ENCODE measurements at places on chromosomes 7 and 10.

GRCh38 chr7:136339464-136339863 lies 362.3 kb upstream of the MTPN start:
- DNase-seq = no peak

GRCh38 chr10:130300608-130301020 lies 164.4 kb downstream of the GLRX3 start:
- DNase-seq = no peak

DNA sequence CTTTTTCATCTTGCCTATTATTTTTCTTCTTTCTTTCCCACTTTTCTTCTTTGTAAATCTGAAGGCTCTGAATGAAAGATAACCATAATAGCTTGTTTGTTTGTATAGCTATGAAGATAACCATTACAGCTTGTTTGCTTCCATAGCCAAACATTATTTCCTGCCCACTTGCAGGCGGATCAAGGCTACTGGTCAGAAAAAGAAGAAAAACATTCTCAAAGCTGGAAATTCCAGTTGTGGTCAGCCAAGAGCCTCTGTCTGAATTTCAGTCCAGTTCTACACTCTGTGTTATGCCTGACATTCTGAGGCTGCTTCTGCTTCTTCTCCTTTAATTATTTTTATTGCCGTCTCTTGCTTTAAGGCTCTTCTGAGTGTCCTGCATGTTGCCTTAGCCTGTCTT lies 48.9 kb downstream of the TMEM178B start:
- DNase-seq = no peak

DNA sequence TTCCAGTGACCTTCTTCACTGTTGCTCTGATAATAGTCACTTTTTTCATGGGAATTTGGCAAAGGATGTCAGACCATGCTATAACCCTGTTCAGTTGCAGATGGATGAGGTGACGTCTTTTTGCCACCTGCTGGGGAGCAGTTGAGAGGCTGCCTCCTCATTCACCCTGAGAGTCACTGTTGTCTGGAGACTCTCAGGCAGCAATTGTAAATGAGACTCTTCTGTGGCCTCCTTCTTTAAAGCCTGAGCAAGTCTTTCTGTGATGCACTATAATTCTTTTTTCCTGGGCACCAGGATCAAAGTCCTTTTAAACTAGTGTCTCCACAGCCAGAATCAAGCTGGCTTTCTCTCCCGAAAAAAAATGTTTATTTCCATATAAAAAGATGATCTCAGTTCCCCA lies 345.1 kb downstream of the ARL4A start:
- no peak for DNase-seq

GRCh38 chr7:151089893-151090730 lies 3.8 kb downstream of the AGAP3 start:
- no peak for DNase-seq

DNA sequence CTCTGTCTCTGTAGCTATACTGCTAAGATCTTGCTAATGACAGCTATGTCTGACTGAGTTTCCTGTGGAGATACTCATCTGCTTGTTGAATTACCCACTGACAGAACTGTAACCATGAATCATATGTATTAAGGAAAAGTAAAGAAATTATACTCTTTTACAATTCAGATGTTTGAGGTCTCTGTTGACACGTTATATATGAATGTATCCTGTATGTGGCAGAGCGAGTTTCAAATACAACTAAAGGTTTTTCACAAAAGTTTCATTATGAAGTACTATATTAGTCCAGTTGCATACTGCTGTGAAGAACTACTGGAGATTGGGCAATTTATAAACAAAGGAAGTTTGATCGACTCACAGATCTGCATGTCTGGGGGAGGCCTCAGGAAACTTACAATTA lies 232.5 kb downstream of the CDK14 start:
- no peak for DNase-seq

GRCh38 chr10:76970711-76971519 lies 666.7 kb downstream of the KCNMA1 start:
- no peak for DNase-seq

GRCh38 chr10:4016214-4016740 lies 231.3 kb upstream of the KLF6 start:
- DNase-seq = no peak

DNA sequence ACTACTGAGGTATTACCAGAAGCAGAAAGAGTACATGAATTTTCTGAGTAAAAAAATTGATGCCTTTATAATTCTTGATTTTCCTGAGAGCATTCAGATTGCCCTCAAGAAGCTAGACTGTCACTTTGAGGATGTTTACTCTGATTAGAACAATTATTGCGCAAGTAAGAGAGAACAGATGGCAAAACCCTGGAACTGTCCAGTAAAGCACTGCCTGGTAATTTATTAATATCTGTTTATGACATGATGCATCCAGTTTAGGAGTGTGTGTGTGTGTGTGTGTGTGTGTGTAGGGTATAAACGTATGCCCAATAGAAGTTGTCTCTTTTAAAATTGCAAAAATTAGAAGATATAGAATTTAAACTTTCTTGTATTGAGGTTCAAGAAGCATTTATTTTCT lies 379.7 kb downstream of the PHTF2 start:
- DNase-seq = no peak

GRCh38 chr10:125344573-125345171 lies 184.3 kb upstream of the CTBP2 start:
- DNase-seq = no peak

DNA sequence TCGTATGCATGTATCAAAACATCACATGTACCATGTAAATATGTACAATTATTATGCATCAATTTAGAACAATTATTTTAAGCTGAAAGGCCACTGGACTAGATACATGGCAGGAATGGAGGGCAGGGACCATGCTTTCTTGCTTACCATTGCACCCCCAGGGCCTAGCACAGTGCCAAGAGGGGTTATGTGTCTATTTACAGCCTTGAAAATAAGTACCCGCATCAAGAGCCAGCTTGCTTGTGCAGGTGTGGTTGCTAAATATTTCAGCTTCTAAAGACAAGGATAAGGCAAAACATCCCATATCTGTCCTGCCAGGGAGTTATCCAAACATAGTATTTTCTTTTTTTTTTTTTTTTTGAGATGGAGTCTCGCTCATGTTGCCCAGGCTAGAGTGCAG lies 14.7 kb upstream of the OAT start:
- DNase-seq = no peak

- DNase-seq = no peak
Measured at GRCh38 chr7:33191340-33191739, 62.0 kb downstream of the BBS9 start.

DNA sequence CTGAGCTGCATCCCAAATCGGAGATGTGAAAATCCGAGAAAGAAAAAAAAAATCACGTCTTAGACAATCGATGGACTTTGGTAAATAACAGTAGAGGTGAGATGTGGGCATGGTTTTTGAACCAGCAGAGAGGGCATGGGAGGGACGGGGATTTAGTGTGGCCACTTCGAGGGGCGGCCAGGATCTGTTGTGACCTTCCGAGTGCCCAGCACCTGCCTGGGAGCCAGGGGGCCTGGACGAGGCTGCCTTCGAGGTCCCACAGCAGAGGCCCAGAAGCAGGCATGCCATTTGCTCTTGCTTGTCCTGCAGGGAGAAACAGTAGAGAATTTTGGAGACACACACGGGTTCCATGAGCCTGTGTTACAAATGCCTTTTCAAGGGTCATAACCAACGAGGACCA lies 469.7 kb upstream of the FOXK1 start:
- no peak for DNase-seq

DNA sequence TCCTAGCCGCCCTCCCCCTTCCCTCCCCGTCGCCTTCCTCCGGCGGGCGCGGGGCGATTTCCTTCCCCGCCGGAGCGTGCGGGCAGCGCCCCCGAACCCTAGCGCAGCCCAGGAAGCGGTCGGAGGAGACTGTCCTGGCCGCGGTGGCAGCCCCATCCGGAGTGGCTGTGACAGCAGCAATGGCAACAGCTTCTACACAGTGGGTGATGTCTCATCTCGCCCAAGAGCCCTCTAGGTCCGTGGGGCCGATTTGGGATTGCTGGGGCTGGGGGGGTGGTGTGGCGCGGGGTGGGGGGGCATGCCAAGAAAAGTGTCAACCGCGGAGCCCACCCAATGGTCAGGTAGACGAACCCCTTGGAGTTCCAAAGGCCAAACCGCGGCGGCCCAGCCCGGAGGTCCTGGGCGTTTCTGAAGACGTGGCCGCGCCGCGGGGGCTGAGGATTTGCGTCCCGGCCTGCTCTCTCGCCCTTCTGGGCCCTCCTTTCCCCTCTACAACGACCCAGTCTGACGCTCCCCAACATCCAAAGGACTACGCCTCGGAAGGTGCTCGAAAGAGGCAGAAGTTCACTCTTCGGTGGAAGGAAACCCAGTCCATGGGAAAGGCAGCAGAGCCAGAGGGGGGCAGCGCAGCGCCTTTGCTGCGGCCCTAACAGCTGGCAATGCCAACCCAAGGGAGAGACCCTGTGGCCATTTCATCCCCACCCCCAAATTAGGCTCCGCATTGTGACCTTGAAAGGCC lies 603 bp upstream of the TWIST1 start:
- no peak for DNase-seq

GRCh38 chr7:93150200-93150835 lies 2.1 kb upstream of the SAMD9L start:
- no peak for DNase-seq

DNA sequence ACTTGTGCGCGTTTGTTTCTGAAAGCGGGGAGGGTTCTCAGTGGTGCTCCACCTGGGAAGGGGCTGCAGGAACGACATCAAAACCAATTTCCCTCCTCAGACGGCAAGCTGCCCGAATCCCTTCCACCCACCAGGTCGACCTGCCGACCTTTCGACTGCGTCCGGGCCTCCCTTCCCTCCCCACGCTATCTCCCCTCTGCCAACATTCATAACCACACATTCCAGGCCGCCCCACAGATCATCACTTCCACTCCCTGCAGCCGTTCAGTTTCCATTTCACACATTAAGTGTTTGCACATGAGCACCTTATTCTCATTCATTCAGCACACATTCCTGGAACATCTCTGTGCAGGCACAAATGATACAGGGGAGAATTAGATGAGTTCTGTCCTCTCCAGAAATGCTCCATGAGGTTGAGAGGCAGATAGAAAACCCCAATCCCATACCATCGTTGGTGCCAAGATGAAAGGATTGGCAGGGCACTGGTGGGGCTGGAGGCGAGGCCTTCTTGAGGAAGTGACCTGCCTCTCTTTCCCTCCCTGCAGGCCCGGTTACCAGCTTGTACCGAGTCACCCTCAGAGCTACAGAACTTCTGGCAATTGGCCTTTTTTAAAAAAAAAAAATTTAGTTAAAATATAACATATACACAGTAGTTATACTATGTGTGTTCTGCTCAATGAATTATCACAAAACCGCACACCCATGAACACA lies 70.0 kb downstream of the MINDY4 start:
- DNase-seq = no peak

- DNase-seq = no peak
Measured at GRCh38 chr7:32516551-32517100, 21.3 kb downstream of the AVL9 start.

DNA sequence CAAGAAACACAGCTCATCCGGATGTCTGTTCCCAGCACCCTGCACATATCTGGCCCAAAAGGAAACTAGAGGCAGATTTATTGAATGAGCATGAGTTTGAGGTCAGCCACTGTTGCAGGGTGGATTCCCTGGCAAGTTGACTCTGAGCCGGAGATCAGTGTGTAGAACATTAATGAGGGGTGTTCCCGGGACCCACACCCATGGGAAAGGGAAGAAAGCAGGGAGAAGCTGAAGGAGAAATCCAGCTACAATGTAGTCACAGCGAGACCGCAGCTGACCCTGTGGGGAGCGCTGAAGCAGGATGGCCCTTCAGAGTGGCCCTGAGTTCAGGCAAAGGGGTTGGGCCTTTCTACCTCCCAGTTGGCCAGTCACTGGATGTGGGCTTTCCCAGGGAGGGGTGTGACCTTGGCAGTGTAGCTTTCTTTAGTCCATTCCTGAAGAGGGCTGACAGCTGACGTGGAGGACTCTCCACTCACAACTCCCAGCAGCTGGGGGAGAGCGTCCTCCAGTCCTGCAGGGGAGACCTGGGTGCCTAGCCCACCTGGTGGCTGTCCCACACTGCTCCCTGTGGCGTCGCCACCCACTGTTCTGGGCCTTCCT lies 324.2 kb upstream of the ZMIZ1 start:
- no peak for DNase-seq

DNA sequence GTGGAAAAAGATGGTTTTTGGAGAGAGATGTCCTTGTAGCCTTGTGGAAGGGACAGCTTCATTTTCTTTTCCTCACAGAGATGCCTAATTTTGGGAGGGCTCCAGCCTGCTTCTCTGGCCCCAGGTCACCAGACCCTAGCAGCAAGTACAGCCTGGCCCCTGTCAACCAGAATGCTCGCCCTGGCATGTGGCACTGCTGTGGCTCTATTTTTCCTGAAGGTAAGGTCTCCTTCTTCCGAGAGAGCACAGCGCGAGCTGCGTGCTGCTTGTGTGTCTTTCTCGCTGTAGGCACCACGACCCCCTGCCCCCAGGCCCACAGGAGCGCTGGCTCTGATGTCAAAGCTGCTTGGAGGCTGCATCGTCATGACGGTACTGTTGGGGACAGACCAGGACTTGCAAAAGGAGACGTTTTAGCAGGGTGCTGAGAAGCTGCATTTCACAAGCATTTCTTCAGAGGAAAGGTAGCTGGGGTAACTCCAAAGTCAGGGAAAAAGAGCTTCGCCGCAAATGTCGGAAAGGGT lies 58.7 kb downstream of the CLEC2L start:
- DNase-seq = no peak

- no peak for DNase-seq
Measured at GRCh38 chr7:108181073-108181985, 51.2 kb upstream of the LAMB4 start.

DNA sequence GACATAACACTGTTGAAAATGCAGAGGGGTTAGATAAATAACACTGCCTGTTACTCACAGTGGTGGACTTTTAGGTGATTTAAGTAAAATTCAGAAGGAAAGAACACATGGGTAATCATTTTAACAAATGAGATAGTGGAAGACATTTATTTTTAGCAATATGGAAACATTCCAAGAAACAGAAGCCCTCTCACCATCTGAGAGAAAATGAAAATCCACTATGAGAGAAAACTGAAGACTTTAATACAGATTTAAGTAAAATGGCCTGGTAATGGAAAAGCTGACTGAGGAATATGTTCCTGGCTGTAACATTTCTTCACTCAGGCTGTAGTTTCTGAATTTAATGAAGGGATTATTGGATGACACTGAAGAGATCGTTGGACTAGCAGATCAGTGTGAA lies 12.1 kb upstream of the ZNF786 start:
- no peak for DNase-seq

DNA sequence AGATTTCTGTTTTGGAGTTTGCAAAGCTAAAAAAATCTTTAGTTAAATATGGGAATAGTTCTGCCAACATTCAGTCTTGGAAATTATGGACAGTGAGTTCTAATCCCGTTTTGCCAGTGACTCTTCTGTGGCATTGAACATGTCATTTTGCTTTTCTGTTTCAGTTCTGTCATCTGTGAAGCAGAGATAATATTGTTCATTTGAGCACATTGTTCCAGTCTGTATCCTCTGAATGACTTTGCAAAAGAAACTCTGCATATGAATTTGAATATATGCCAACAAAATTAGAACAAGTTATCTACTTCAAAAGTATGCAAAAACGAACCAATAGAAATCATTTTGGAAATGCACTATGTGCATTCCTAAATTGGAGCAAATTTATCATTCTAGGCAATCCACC lies 746.0 kb upstream of the POT1 start:
- no peak for DNase-seq

DNA sequence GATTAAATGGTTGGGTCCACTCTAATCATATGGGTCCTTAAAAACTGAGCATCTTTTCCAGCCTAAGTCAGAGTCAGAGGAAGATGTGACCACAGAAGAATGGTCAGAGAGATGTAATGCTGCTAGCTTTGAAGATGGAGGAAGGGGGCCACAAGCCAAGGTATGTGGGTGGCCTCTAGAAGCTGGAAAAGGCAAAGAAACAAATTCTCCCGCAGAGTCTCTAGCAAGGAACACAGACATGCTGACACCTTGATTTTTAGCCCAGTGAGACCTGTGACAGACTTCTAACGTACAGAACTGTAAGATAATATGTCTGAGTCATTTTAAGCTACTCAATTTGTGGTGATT lies 1.5 kb upstream of the EXOC6 start:
- DNase-seq = no peak
